Natural killer cell (primary cell): ENCODE measurements at places on chromosomes 12 and 14.

- no peaks in the 10 kb centered on the region for H3K27me3 ChIP-seq
- H3K36me3 ChIP-seq = no peaks in the 10 kb centered on the region
- H3K27ac ChIP-seq = no peak overlapping the region
- no peak overlapping the region for H3K4me3 ChIP-seq
Observed at GRCh38 chr12:97424911-97425310, 37.7 kb upstream of the RMST start.

DNA sequence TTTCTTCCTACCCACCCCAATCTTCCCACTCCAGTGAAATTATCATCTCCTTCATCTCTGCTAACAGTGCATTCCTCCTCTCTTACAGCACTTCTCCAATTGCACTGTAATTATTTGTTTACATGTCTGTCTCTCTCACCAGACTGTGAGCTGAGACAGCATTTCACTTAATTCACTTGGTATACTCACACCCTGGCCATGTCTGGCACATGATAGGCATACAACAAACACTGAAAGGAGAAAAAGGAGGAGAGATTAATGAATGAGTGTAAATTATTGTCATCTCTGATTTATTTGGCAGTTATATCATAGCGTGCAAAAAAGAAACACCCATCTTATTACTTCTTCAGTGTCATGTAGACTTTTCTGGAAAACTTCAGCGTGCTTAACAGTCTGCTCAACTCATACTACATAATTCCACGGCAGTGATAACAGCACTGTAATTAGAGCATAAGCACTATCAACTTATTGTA is 452.3 kb downstream of the ADAMTS20 start:
- no peak for DNase-seq
- H3K27ac ChIP-seq = no peak overlapping the region
- no peaks in the 10 kb centered on the region for H3K27me3 ChIP-seq
- H3K36me3 ChIP-seq = no peaks in the 10 kb centered on the region
- no peak overlapping the region for H3K4me3 ChIP-seq

DNA sequence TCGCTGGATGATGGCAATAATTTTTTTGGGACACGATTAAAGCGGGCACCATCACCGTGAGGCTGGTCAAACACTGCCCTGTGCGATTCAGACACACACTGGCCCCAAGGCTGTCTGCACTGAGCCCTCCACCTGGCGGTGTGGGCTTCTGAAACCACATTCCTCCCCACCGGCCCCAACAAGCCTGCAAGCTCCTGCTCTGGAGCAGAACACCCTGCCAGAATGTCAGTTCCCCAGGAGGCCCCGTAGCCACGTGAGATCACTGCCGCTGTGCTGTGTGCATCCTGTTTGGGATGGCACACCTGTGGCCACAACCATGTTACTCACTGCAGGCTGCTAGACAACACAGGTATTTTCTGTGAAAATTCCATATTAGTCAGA is 7.9 kb downstream of the GSC start:
- H3K4me1 ChIP-seq = no peaks in the 10 kb centered on the region
- H3K27me3 ChIP-seq = peaks cover 4% of the 10 kb centered on the region
- H3K27ac ChIP-seq = no peak overlapping the region
- no peak overlapping the region for H3K4me3 ChIP-seq

- no peaks in the 10 kb centered on the region for H3K36me3 ChIP-seq
- no peaks in the 10 kb centered on the region for H3K4me1 ChIP-seq
- H3K27ac ChIP-seq = no peak overlapping the region
- no peaks in the 10 kb centered on the region for H3K27me3 ChIP-seq
Observed at GRCh38 chr14:100440207-100440631, 117.1 kb downstream of the SLC25A47 start.
